PC-3 (cell line): ENCODE measurements at places on chromosomes 16 and 17. TPM values are rescaled to one million over a fixed set of nuclear protein-coding genes. Genes with fewer than 3 reads are reported as not detected.

TPSD1 gene
- total RNA-seq: not detected in 2 replicates

CNGB1 gene
- total RNA-seq: 0.04 TPM in 1 of 2 replicates, not detected in the other

DNA sequence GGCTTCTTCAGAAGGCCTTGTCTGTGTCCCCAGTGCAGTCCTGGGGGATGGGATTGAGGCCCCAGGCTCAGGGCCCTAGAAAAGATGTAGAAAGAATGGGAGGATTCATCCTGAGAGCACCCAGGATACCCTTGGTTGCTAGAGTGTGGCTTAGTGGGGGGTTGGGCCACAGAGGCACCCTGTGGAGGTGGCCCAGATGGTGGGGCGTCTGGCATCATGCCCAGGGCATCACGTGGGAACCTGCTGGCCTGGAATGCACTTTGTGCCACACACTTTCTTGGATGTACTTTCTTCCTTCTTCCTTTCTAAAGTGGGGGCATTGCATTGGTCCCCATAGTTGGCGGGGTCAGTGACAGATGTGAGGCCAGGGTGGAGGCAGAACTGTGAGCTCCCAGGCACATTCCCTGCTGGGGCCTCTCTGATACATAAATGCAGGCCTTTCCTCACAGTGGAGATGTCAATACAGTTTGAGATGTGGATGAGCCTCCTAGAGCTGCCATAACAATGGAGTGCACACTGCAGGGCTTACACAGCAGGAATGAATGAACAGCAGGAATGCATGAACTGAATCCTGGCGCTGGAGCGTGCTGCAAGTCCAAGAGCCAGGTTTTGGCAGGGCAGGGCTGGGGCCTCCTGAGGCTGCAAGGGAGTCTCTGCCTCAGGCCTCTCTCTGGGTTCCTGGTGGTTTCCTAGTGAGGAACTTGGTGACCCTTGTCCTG is 43.3 kb downstream of the MGAT5B start:
- H3K36me3 ChIP-seq: peaks cover 7% of the 10 kb centered on the region; the same call in 1 of the 2 replicates
- H3K4me3 ChIP-seq: no peak overlapping the region
- no peaks in the 10 kb centered on the region for H3K4me1 ChIP-seq
- H3K27me3 ChIP-seq: no peaks in the 10 kb centered on the region
- H3K27ac ChIP-seq: no peak overlapping the region

- DNase-seq: no peak
- H3K27me3 ChIP-seq: no peaks in the 10 kb centered on the region
- H3K27ac ChIP-seq: no peak overlapping the region
- no peaks in the 10 kb centered on the region for H3K36me3 ChIP-seq
- H3K4me3 ChIP-seq: no peak overlapping the region
Measured at GRCh38 chr17:72165192-72165866, 44.5 kb downstream of the SOX9 start.
